Left hindlimb (tissue), 1 donor: ENCODE measurements at places on chromosomes 2 and 18.

- no peak for DNase-seq
Observed at GRCh38 chr18:5744659-5745058, 150.7 kb downstream of the TMEM200C start.

- DNase-seq: peak; percentile 88
Observed at GRCh38 chr2:72144632-72145288, 2.9 kb downstream of the CYP26B1 start.

GRCh38 chr2:119122663-119123062 is 35.9 kb downstream of the C1QL2 start:
- no peak for DNase-seq

DNA sequence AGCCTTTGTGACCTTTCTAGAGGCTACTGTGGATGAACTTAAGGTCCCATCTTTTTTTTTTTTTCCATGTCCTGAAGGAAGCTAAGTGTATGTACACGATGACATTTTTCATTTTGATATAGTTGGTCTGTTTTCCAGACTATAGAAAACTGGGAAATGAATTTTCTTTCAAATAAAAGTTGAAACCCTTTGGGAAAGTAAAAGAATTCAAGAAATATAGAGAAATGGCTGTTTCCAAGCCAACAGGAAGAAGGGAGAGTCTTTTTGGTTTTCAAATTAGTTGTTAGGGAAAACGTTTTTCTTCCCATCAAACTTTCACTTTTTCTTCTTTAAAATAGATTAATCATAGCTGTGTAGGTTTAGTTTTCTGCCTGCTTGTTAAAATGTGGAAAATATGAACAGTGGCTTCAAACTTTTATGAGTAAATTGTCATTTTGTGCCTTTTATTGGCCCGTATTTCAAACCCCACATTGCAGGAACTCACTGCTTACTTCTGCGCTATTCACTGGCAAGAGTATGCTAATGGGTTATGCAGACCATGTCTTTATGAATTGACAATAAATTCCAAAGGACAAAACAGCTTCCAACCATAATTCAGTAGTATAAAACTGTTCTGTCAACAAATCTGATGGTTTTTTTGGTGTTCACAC is 27.7 kb upstream of the LYPD1 start:
- no peak for DNase-seq

GRCh38 chr2:12533337-12534005 is 183.3 kb upstream of the TRIB2 start:
- DNase-seq: no peak

- no peak for DNase-seq
Observed at GRCh38 chr2:31322371-31322770, 88.4 kb downstream of the EHD3 start.

- no peak for DNase-seq
Observed at GRCh38 chr18:38526922-38527321, 961.3 kb upstream of the CELF4 start.

DNA sequence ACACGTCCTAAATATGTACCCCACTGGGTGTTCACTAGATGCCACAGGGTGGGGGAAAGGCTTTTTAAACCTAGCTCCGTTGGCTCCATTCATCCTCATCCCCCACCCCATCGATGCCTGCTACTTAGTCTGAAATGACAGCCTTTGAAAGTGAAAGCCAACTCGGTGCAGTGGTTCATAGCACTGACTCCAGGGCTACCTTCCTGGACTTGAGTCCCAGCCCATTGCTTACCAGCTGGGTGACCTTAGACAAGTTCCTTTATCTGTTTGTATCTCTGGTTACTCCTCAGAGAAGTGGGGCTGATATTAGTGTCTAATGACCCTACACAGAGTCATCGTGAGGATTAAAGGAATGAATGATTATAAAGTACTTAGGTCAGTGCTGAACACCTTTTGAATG is 24.4 kb downstream of the EHD3 start:
- DNase-seq: no peak

- DNase-seq: no peak
Observed at GRCh38 chr2:130916438-130916705, 79.7 kb downstream of the ARHGEF4 start.

- DNase-seq: peak; percentile 53
Observed at GRCh38 chr18:45567123-45567522, 48.2 kb upstream of the SLC14A2 start.

- no peak for DNase-seq
Observed at GRCh38 chr2:88885679-88886416, 194.4 kb downstream of the RPIA start.

GRCh38 chr2:46194856-46195255 is 102.4 kb upstream of the EPAS1 start:
- DNase-seq: no peak

DNA sequence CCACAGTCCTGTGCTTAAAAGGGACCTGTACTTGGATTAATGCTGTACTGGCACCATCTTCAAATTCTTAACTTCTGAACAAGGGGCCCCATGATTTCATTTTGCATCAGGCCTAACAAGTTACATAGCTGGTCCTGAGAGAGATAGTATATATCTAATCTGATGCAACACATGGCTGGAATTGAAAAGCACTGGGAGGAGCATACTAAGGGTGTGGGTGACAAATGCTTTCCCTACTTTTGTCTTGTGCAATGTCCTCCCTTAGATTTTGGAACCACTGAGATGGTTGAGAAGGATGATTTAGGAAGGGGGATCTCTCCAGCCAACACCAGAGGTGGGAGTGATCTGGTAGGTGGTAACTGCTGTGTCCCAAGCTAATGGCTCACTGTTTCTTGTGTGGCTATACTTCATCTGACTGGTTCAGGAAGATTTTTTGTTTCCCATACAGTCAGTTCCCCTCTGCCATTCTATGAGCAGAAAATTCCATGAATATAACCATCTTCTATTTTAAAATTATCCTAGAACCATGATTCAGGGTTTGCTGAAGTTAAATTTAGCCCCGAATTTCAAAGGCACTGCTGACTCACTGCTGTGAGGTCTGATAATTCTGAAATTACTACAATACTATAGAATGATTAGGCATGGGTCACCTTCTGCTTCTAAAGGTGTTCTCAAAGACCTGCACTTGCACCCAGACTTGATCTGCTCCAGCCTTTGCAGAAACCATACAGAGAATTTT is 108.3 kb upstream of the NCKAP5 start:
- no peak for DNase-seq

DNA sequence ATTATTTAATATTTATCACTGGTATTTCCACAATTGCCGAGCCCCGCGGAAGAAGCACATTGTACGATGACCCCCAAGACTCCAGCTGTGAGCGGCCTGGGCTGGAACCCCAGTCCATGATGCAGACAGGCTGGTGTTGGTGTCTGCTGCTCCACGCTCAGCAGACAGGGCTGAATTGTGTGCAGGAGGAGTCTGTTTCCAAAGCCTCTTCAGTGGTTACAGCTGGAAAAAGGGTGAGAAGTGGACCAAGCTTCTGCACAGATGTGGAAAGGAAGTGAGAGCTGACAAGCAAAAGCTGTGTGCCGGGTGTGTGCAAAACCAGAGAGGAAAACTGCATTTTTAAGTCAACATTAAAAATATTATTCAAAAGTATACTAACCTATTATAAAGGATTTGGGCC is 500.4 kb downstream of the GALR1 start:
- DNase-seq: no peak

GRCh38 chr2:68134120-68134519 is 23.6 kb upstream of the PNO1 start:
- DNase-seq: no peak

DNA sequence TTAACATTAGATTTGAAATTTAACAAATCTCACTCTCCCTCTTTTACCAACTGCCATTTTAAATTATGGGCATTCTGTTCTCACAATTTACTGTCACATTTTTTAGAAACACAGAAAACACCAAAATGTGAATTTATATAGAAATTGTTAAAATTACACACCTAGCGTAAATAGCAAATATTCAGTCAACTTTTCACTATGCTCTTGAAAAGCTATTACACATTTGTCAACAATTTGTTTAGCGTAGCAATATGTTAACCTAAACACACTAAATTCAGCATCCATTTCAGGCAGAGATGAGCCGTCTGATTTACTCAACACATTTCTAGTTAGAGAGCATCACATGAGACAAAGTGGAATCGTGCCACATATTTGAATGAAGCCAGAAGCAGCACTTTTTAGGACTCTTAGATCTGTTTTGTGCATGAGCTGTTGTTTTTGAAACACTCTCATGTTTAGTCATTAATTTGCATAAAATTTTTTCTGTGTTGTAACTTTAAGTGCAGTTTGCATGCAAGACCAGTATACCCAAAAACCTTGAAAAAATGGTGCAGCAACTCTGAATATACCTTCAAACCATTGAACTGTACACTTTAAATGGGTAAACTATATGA is 8.2 kb downstream of the TTC32 start:
- DNase-seq: no peak

DNA sequence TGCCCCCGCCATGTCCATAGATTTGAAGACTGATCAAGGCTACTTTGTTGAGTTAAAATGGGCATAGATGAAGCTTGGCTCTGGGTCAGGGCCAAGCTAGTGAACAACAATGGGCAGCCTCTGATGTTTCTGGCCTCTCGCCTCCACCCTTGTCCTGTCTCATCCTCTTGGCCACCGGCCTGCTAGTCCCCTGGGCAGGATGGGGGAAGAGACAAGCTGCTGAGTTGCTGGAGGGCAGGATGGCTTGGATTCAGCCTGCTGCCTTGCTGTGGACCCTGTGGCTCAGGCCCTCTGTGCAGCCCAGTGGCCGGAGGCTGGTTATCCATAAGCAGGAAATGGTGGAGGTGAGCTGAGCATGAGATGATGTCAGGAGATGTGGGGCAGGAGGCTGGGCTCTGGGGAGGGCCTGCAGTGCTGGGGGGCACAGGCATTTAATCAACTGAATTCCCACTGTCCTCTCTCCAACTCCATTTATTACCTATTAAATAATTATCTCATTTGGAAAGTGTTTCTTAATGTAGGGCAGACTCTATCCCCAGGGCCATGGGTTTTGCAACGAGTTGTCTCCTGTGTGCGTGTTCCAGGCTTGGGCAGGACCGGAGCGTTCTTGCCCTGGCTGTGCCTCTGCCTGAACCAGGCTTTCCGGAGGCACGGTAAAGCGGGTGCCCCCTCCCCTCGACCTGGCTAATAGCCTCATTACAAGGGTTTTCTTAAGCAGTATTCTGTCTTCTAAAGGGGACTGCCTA is 122.9 kb downstream of the GLI2 start:
- no peak for DNase-seq

GRCh38 chr2:212465456-212465855 is 73.1 kb downstream of the ERBB4 start:
- no peak for DNase-seq

GRCh38 chr2:63699549-63699839 is 110.7 kb downstream of the MDH1 start:
- no peak for DNase-seq

DNA sequence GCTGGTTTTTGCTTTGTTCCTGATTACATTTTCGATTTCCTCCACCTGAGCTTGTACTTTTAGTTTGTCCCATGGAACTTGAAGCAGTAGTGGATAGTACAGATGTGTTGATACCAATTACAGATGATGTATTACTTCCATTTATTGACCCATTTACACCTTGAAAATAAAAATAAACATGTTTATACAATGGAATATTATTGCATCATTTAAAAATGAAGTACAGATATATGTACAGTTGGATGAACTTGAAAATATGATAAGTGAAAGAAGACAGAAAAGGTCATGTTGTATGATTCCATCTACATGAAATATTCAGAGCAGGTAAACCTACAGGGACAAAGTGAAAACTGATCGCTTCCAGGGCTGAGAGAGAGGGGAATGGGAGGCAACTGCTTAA is 160.3 kb upstream of the WDSUB1 start:
- no peak for DNase-seq

DNA sequence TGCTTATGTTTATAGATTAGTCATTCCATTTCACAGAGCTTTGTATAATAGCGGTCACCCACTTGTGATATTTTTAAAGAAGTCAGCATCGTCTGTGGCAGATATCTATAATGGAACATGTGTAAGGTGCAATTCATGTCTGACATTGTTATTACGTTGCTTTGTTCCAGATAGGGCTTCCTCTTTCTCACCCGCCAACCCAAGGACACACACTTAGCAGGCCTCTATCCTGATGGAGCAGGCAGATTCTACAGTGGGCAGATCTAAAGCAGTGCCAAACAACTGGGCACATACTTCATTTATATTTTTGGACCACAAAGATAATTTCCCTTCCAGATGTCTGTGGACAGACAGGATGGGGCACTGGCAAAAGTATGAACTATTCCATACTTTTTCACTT is 573.1 kb downstream of the TDRD15 start:
- DNase-seq: no peak

DNA sequence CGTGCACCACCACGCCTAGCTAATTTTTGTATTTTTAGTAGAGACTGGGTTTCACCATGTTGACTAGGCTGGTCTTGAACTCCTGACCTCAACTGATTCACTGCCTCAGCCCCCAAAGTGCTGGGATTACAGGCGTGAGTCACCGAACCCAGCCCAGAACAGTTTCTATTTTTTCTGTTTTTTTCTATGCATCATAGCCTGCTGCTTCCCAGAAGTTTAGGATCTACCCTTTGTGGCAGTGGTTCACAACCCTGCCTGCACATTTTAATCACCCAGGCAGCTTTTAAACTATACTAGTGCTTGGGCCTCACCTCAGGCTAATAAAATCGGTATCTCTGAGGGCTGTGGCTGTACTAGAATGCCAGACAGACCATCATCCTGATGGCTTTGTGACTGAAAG is 39.7 kb upstream of the SOCS6 start:
- no peak for DNase-seq

- no peak for DNase-seq
Observed at GRCh38 chr18:12458771-12459170, 51.0 kb downstream of the PRELID3A start.

- DNase-seq: no peak
Observed at GRCh38 chr2:4246364-4247131, 543.2 kb downstream of the DCDC2C start.

- no peak for DNase-seq
Observed at GRCh38 chr2:173192071-173192470, 116.4 kb downstream of the MAP3K20 start.

GRCh38 chr2:163455815-163456214 is 280.0 kb downstream of the FIGN start:
- DNase-seq: no peak

GRCh38 chr2:80014637-80015036 is 289.9 kb downstream of the LRRTM1 start:
- no peak for DNase-seq

GRCh38 chr2:98269830-98270229 is 76.4 kb upstream of the CNGA3 start:
- DNase-seq: no peak

DNA sequence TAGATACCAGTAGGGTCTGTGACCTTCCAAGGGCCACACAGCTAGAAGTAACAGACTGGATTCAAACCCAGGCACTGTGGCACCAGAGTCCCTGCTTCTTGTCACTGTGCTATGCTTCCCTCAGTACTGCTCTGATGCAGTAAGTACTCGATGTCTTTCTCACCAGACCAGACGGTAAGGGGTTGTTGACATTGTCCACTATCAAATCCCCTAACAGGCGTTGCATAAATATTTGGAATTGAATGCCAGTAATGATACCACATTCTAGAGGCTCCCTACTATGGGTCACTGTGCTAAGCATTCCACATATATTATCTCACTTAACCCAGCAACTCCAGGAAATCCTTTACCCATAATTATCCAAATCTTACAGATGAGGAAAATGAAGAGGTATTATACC is 223.1 kb downstream of the C1D start:
- no peak for DNase-seq

- peak; percentile 36 for DNase-seq
Observed at GRCh38 chr2:136766073-136766404, 694 bp downstream of the THSD7B start.

- no peak for DNase-seq
Observed at GRCh38 chr2:10995366-10995970, 83.7 kb downstream of the KCNF1 start.

GRCh38 chr2:24915796-24916195 is 4.2 kb downstream of the ADCY3 start:
- DNase-seq: no peak

GRCh38 chr2:210551001-210551400 is 5.4 kb upstream of the CPS1 start:
- no peak for DNase-seq
